ENCODE measurements at places on chromosomes 12 and 14.

DNA sequence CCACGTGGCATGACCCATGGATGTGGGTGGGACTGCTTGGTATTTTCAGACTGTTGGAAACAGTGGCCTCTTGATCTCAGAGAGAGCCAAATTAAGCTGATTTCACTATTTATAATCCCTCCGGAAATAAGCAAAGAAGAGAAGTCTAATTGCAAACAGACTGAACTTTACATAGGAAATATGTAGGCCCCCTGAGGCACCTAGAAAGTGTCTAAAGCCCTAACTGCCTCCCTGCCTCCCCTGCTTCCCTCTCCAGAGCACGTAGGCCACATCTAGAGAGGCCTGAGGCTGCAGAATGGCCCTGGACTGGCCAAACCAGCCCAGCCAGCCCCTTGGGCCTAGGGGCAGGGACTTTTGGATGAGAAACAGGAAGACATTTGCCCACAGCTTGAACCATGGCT, 123.8 kb downstream of the ZFP36L1 start:
- no peak for DNase-seq

DNA sequence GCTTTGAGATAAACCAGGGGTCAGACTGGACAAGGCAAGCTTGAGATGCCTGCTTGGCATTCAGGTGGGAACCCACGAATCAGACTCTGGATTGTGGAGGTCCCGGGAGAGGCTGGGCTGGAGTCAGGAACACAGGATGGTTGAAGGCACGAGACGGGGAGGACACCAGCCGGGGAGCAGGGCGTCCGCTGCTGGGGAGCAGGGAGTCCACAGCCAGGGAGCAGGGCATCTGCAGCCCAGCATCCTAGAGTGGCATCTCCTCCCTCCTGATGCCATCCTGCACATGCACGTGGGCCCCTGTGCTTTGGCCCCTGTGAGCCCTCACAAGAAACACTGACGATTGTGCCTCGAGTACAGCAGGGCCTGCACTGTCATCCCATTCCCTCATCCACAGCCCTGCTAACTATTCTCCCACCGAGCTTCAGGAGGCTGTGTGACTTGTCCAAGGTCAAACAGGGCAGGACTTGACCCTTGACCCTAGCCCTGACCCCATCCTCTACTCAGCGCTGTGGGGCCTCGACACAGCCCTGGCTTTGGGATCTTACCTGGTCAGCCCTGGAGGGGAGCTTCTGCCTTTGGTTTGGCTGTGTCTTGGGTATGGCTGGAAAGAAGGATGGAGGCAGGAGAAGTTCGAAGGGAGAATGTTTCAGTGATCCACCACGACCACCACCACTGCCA, 45.1 kb downstream of the CFAP251 start:
- no peak for DNase-seq

- DNase-seq: no peak
These were observed 592 bp downstream of the KRT7 start for GRCh38 chr12:52233462-52234207.

GRCh38 chr14:100135784-100136183, 23.7 kb downstream of the DEGS2 start:
- no peak for DNase-seq

GRCh38 chr14:46198676-46199075, 452.9 kb downstream of the RPL10L start:
- no peak for DNase-seq

DNA sequence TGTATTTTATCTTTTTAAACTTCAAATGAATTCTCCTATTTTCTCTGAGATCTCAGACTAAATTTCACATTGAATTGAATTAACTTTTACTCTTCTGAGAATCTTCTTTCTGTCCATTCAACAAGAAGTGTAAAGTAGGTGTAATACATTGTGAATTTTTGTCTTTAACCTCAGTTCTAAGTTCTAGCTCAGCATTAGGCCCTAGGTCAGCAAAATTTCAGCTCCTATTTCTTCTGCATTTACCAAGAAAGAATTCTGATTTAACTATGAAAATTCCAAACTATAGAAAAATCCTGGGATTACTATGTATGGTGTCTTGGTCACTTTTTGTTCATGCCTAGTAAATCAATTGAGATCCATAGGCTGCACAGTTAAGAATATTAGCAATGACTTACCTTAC, 110.9 kb upstream of the MYF6 start:
- no peak for DNase-seq

DNA sequence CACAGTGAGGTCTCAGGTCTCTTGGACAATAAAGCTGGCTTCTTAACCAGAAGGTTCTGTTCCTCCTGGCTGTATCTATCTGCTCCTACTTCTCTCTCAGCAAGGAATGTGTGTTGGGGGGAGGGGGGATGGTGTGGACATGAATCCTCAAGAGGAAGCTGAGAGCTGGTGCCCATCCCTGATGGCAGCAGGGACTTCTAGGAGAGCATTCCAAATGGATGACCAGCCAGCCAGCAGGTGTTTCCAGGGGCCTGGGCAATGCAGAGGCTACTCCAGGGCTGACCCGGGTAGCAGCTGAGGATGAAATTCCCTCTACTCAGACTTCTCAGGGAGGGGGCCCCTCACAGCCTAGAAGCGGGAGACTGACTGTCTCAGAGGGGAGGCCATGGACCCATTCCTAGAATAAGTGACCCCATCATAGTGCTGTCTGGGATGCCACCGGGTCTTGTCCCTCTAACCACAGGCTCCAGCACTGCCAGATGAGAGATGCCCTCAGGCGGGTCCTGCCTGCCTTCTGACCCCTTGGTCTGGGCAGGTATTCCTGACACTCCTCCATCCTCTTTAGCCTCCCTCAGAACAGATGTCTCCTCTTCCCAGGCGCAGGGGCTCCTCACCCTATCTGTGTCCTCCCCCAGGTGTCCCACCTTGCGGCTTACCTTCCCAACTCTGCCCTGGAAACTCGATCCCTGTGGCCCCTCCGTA, 1.2 kb downstream of the RAB15 start:
- DNase-seq: no peak

DNA sequence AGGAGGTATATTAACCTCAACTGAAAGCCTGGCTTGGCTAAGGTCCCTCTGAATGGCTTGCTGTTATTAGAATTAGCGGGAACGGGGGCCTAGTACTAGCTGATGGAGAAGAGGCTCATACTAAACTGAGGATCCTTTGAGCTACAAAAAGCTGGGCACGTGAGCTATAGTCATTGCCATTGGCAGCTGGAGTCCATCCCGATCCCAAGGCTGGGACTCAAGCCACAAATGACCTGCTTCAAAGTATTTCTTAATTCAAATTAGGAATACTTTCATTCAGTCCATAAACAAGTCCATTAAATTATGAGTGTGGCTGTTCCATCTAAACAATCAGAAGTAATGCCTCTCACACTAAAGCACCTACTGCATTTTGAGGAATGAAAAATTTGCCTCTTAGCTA, 114.5 kb downstream of the DACT1 start:
- no peak for DNase-seq

DNA sequence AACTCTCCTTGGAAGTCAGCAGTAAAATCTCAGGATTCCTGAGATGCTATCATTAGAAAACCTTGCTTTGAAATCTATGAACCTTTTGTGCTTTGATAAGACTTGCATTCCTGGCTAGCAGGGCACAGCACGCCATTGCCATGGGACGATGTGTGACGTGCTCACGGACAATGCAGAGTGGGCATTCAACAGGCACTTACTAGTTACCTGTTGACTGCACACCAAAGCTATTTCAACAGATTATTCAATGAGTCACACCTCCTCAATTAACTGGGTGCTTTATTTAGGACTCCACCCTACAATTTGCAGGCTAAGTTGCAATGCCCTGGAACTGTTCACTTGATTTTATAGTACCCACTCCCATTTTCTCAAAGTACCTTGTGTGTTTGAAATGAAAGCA, 11.3 kb downstream of the NOS1 start:
- no peak for DNase-seq

Measured in amniotic epithelial cell (primary cell).